GM12878 (cell line): ENCODE measurements at places on chromosomes 3 and 15. TPM values are rescaled to one million over a fixed set of nuclear protein-coding genes. Genes with fewer than 3 reads are reported as not detected.
A peak's percentile ranks its signal among the peaks of the same experiment; 100 is the strongest.

DNA sequence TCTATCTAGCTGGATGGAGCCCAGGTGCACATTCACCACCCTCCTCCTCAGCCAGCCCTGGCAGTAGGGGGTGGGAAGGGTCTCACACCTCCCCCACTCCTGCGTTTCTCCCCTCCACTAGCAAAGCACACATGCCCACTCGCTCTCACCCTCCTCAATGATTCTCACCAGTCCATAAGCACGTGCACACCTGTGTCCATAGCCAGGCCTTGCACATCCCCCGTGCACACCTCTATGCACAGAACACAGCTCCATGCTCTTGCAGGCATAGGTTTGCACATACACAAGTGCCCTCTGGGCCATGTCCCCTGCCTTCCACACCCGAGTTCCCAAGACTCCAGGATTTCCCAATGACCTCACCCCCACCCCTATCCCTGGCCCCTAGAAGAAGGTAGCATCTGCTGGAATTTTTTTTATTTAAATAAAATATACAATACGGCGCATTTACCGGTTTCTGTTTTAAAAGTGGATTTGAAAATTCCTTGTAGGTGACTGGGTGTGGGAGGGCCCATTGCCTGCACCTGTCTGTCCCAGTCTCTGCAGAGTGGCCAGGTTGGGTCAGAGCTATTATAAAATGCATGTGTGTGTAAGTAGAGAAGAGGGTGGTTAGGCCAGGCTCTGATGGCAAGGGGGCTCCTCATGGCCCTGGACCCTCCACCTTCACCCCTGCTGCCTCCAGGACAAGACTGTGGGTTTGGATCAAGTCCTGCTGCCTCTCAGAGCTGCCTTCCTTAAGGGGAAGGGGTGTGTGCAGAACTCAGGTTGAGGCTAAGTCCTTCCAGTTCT lies 49.1 kb downstream of the HCN4 start:
- no peaks in the 10 kb centered on the region for H3K27me3 ChIP-seq
- no peaks in the 10 kb centered on the region for H3K36me3 ChIP-seq
- H3K27ac ChIP-seq, result no peak overlapping the region
- peaks cover 4% of the 10 kb centered on the region; the same call in 1 of the 2 replicates for H3K4me1 ChIP-seq
- H3K4me3 ChIP-seq, result no peak overlapping the region
- no peak for DNase-seq

- no peaks in the 10 kb centered on the region for H3K36me3 ChIP-seq
- no peak for DNase-seq
- 0 out of 2 replicates have a peak, but pooled peaks cover 4% of the 10 kb centered on the region for H3K27me3 ChIP-seq
- H3K4me1 ChIP-seq, result peaks cover 3% of the 10 kb centered on the region; the same call in 1 of the 2 replicates
- no peak overlapping the region for H3K27ac ChIP-seq
- H3K4me3 ChIP-seq, result no peak overlapping the region
Measured at GRCh38 chr3:169389925-169390253, 273.6 kb downstream of the MECOM start.

DNA sequence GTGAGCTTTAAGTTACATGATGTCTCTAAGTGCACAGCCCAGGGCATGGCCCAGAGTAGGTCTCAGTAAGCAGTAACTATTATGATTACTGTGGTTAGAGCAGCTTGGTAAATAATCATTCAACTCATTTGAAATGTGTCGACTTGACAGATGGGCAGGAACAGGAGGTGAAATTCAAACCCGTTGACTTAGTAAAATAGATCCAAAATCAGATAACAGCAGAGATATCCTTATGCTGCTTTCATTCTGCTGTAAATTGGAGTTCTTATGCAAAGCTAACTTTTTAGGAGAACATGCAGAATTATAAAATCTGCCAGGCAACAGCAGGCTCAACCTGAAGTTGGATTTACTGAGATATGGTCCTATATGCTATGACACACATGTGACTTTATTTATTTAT lies 118.7 kb upstream of the KLHL25 start:
- no peak overlapping the region for H3K4me3 ChIP-seq
- no peak overlapping the region for H3K27ac ChIP-seq
- DNase-seq, result no peak
- no peaks in the 10 kb centered on the region for H3K36me3 ChIP-seq

DNA sequence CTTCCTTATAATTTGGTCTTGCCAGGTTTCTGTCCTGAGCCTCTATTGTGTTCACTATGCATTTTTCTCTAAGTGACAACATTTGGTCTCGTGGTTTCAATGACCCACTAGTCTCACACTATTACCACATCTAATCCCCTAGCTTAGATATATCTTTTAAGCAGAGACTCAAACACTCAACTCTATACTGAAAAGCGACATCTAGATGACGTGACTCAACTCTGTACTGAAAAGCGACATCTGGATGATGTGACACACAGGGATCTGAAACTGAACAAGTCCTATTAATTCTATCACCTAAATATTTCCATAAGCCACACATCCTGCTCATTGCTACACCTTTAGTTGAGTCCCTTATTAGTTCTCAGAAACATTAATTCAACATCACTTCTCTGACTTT lies 141.7 kb upstream of the MBNL1 start:
- H3K4me1 ChIP-seq, result peaks cover 16% of the 10 kb centered on the region
- DNase-seq, result peak; percentile 85
- no peaks in the 10 kb centered on the region for H3K36me3 ChIP-seq

DNA sequence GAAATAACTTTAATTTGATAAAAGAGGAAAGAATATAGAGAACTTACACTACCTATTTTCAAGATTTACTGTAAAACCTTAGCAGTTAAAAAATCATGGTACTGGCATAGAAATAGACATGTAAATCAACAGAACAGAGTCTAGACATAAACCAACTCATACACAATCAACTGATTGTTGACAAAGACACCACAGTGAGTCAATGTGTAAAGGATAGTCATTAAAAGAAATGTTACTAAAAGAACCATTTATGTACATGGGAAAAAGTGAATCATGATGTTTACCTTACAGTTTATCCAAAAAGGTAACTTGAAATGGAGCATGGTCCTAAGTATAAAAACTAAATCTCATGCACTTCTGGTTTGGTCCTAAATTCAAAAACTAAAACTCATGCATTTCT lies 847.4 kb downstream of the IGSF11 start:
- H3K27ac ChIP-seq, result no peak overlapping the region
- DNase-seq, result no peak
- no peaks in the 10 kb centered on the region for H3K4me1 ChIP-seq
- H3K27me3 ChIP-seq, result no peaks in the 10 kb centered on the region
- no peak overlapping the region for H3K4me3 ChIP-seq

DNA sequence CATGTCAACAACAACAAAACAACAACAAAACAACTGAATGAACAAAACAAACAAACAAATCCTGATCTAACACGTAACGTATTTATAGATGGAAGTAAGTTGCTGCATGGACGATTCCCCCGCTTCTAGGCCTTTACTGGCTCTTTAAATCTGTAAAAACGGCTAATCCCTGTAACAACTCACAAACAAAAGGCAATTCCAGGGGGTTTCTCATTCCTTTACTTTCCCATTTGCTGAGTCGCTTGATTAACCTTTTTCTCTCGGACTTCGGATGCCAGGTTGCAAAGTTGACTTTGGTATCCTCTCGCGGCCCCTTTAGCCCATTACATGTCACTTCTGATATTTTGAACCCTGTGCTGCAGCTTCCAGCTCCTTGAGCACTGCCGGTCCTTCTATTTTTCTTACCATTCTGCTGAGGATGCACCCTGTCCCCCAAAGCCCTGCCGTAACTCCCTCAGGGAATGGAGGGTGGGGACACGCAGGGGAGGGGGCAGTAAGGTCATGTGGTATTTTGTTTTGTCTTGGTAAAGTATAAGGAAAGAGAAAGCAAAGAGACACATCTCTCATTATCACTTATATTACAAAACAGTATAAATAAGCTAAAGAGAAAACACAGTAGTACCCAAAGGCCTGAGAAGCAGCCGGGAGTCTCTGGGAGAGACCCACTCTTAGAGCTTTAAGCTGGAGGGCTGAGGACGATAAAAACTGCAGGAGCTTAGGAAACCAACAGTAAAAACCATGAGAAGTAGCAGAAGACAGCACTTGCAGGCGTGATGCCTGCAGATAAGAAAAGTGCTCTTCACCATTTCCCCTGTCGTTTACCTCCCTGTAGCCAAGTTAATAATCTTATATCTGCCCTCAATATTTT lies 457.8 kb upstream of the ZNF717 start:
- H3K27me3 ChIP-seq, result no peaks in the 10 kb centered on the region
- no peaks in the 10 kb centered on the region for H3K4me1 ChIP-seq
- H3K27ac ChIP-seq, result no peak overlapping the region

GRCh38 chr3:66998904-66999235 lies 763 bp downstream of the KBTBD8 start:
- peaks cover 8% of the 10 kb centered on the region; the same call in 1 of the 2 replicates for H3K4me1 ChIP-seq
- no peaks in the 10 kb centered on the region for H3K27me3 ChIP-seq
- H3K36me3 ChIP-seq, result peaks cover 3% of the 10 kb centered on the region

- no peaks in the 10 kb centered on the region for H3K27me3 ChIP-seq
- H3K4me1 ChIP-seq, result no peaks in the 10 kb centered on the region; the same call in 1 of the 2 replicates
- H3K27ac ChIP-seq, result no peak overlapping the region
Measured at GRCh38 chr15:31513178-31513577, 186.5 kb downstream of the KLF13 start.

DNA sequence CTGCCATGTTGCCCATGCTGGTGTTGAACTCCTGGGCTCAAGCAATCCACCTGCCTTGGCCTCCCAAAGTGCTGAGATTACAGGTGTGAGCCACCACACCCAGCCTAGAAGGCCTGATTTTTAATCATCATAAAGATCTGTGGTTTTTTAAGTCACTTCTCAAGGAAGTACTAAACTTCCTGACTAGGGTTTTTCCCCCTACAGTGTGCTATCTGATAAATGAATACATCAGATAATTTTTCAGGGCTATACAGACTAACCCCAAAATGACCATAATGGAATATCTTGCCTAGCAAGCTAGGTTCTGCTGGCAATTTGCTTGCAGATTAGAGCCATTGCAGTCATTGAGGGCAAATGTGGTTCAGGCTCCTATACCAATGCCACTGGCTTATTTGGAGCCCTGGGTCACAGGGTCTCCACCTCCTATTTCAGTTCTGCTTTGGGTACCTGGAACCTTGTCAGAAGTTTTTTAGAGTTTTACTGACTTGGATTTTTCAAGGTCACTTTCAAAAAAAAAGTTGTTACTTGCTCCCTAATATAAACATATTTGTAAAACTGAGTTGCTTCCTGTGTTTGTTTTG lies 80.8 kb downstream of the SLC49A4 start:
- H3K4me3 ChIP-seq, result no peak overlapping the region
- no peak overlapping the region for H3K27ac ChIP-seq
- no peaks in the 10 kb centered on the region for H3K27me3 ChIP-seq
- H3K4me1 ChIP-seq, result no peaks in the 10 kb centered on the region; the same call in 1 of the 2 replicates
- DNase-seq, result no peak

- H3K27ac ChIP-seq, result peak overlapping the region; percentile 19; the same call in 1 of the 2 replicates
- peaks cover 23% of the 10 kb centered on the region for H3K4me1 ChIP-seq
- H3K36me3 ChIP-seq, result no peaks in the 10 kb centered on the region
- no peaks in the 10 kb centered on the region for H3K27me3 ChIP-seq
- peak; percentile 52 for DNase-seq
Measured at GRCh38 chr3:167750272-167750971, 14.9 kb downstream of the SERPINI1 start.

DNA sequence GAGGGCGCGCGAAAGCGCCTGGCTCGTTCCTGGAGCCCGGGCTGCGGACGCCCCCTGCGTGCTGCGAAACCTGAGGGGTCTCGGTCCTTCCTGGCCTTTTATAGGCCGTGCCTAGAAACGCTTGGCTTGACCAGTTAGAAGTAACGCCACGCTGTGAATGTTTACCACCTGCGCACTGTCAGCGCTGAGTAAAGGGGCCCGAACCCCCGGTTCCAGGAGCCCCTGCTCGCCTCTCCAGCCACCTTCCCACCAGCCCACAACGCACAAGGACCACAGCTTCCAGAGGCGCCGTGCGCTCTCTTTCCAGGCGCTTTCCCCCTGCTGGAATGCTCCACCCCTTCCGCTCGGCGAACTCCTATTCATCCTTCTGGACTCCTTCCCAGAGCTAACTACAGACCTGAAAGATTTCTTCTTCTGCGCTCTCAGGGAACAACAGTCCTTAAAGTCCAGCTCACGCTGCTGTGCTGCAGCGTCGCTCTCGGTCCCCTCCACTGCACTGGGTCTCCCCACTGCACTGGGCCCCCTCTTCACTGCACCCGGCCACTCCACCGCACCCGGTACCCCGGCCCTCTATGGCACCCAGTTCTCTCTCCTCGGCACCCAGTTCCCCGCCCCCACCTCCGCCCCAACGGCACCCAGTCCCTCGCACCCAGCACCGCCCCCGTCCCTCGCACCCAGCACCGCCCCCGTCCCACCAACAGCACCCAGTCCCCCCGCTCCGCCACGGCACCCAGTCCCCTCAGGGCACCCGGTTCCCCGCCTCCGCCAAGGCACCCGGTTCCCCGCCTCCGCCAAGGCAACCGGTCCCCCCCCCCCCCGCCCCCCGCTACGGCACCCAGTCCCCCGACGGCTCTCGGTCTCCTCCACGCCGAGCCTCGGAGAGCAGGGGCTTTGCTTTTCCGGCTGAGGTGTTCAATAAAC lies 69.8 kb downstream of the SQOR start:
- H3K4me3 ChIP-seq, result peak overlapping the region; percentile 67
- DNase-seq, result no peak
- peaks cover 3% of the 10 kb centered on the region; the same call in 1 of the 2 replicates for H3K4me1 ChIP-seq
- 0 out of 2 replicates have a peak, but pooled peaks cover 3% of the 10 kb centered on the region for H3K27me3 ChIP-seq
- H3K36me3 ChIP-seq, result no peaks in the 10 kb centered on the region

DNA sequence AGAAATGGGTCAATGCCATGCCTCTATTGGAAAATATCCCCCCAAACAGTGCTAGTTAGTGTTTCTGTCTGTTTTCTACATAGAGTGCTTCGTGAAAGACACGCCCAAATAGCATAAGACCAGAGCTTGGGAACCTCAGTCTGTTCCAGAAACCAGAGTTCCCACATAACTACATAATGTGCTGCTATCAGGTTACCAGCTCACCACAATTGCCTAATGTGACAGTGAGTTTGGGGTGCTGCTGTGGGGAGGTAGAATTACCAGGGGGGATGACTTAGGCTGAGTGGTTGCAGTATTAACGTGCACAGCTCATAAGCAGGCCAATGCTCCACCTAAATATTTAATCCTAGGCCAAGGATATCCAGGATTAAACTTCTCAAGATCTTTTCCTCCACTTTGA lies 39.2 kb downstream of the DUT start:
- no peak overlapping the region for H3K4me3 ChIP-seq
- no peaks in the 10 kb centered on the region for H3K36me3 ChIP-seq
- no peaks in the 10 kb centered on the region for H3K27me3 ChIP-seq
- no peak for DNase-seq
- H3K27ac ChIP-seq, result no peak overlapping the region

GRCh38 chr15:39852250-39852649 lies 67.8 kb downstream of the GPR176 start:
- no peaks in the 10 kb centered on the region for H3K36me3 ChIP-seq
- no peaks in the 10 kb centered on the region for H3K4me1 ChIP-seq
- H3K27me3 ChIP-seq, result peaks cover 5% of the 10 kb centered on the region; the same call in 1 of the 2 replicates
- H3K27ac ChIP-seq, result no peak overlapping the region
- H3K4me3 ChIP-seq, result no peak overlapping the region

Gene TRPM1
- 0.16 TPM in 1 of 2 replicates, not detected in the other for total RNA-seq

Gene ERICH6
- 0.40 TPM in 1 of 2 replicates, not detected in the other for total RNA-seq

Gene GRK7
- total RNA-seq, result not detected in 2 replicates

Gene LSAMP
- total RNA-seq, result 4.0 and 7.2 TPM in 2 replicates

Gene RAB6B
- 0.13 TPM in 1 of 2 replicates, not detected in the other for total RNA-seq

Gene HES1
- total RNA-seq, result 4.7 TPM in 2 replicates

Gene EFCC1
- not detected in 2 replicates for total RNA-seq

Gene ITGB5
- 1.4 and 2.1 TPM in 2 replicates for total RNA-seq
